ENCODE measurements at places on chromosomes 2 and 18. TPM values are rescaled to one million over a fixed set of nuclear protein-coding genes. Genes with fewer than 3 reads are reported as not detected.

The CCDC150 gene
- polyA plus RNA-seq: 4.6 TPM

The TTN gene
- polyA plus RNA-seq: 0.08 TPM

DNA sequence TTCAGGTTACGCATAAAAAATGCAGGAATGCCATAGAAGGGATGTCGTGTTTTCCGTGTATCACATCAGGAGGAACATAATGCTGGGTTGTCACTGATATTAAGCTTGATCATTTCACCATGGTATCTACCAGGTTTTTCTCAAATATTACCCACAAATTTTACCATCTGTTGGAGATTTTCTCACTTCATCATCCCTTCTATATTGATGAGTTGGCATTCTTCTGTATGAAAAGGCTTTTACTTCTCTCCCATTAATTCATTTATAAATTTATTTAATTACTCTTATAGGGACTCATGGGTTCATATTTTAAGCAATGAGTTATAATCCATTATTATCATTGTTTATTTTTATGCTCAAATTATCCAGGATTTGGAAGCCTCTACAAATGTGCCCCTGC, 608.2 kb downstream of the EPHA4 start:
- H3K36me3 ChIP-seq: no peaks in the 10 kb centered on the region
- no peaks in the 10 kb centered on the region for H3K27me3 ChIP-seq
- H3K4me1 ChIP-seq: no peaks in the 10 kb centered on the region
- DNase-seq: no peak
- H3K4me3 ChIP-seq: no peak overlapping the region

The CRACDL gene
- not detected for polyA plus RNA-seq

- no peaks in the 10 kb centered on the region for H3K4me1 ChIP-seq
- DNase-seq: no peak
- peaks cover 10% of the 10 kb centered on the region for H3K27me3 ChIP-seq
- H3K4me3 ChIP-seq: no peak overlapping the region
Observed at GRCh38 chr18:10726198-10727068, 200.6 kb downstream of the NAPG start.

Measured in SK-N-SH (cell line).